ENCODE measurements at places on chromosomes 2 and 18. TPM values are rescaled to one million over a fixed set of nuclear protein-coding genes. Genes with fewer than 3 reads are reported as not detected.
A peak's percentile ranks its signal among the peaks of the same experiment; 100 is the strongest.

LIMS4 gene
- 12.5 TPM for total RNA-seq

SOX11 gene
- total RNA-seq = not detected

PARD6G gene
- 6.1 TPM for total RNA-seq

DNA sequence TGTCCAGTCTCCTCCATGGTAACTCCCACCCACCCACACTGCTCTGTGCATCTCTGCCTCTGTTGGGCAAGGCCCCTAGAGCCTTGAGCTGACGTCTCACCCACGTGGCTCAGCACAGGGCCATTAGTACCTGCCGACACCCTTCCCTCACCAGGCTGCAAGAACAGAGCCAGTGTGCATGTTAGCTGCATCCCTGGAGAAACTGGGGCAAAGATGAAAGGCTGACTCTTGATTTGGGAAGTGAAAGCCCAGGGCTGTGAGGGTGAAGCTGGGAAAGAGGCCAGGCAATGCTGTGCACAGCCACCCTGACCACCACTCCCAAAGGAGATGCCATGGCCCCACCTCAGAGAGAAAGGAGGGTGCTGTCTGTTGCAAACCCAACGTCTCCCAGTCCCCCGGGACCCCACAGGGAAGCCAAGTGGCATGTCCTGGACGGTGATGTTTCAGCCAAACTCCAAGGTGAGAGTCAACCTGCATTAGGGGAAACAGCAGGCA is 20.0 kb upstream of the HPCAL1 start:
- no peak overlapping the region for H3K27ac ChIP-seq
- peaks cover 33% of the 10 kb centered on the region for H3K4me1 ChIP-seq
- no peaks in the 10 kb centered on the region for H3K36me3 ChIP-seq
- DNase-seq = no peak
- no peaks in the 10 kb centered on the region for H3K27me3 ChIP-seq
- H3K4me3 ChIP-seq = no peak overlapping the region

DNA sequence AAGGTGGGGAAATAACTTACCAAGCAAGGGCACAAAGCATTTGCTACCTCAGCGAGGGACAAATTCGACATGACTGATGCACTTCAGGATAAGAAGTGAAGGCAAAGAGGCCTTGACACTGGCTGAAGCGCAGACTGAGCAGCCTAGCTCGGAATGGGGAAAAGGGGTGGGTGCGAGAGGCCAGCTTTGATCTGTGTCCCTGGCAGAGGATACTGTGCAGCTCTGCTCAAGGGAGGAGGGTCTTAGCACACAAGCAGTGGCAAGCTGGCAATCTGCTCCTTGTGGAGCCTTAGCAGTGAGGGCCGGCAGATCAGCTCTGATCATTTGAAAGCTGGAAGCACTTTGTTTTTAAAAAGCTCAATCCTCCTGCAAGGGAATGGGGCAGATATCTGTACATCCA is 222.3 kb downstream of the ZBTB7C start:
- DNase-seq = no peak
- H3K27ac ChIP-seq = no peak overlapping the region
- no peaks in the 10 kb centered on the region for H3K36me3 ChIP-seq
- H3K4me3 ChIP-seq = no peak overlapping the region

DNA sequence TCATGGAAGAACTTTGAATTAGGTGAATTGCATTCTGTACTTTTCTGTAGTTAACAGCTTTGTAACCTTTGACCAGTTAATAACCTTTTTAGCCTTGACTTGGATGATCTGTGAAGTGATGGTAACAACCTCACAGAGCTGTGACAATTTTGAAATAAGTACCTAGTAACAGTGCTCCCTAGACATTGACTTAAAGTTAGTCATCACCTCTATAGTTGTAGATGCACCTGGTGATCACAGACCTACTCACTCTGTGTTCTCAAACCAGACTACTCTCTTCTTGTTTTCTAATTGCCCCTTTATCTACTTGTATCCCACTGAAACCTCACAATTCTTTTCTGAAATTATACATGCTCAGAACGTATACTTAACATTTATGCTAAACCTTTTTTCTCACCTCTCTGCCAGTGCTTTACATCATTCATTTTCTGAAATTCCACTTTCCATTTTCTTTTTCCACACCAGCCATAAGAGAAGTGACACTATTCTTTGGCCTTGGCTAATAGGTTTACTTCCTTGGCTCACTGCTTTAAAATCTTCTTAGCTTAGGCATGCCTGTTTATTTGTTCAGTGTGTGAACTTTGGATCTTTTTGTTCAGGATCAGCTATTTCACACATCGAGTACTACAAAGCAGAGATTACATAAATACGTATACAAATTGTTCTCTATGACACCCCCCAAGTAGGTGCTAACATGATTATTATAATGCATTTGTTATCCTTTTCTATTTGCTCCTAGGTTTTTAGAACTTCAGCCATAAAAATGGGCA is 9.3 kb downstream of the YPEL5 start:
- H3K27ac ChIP-seq = no peak overlapping the region
- H3K36me3 ChIP-seq = peaks cover 12% of the 10 kb centered on the region
- DNase-seq = no peak
- H3K4me1 ChIP-seq = peaks cover 11% of the 10 kb centered on the region

DNA sequence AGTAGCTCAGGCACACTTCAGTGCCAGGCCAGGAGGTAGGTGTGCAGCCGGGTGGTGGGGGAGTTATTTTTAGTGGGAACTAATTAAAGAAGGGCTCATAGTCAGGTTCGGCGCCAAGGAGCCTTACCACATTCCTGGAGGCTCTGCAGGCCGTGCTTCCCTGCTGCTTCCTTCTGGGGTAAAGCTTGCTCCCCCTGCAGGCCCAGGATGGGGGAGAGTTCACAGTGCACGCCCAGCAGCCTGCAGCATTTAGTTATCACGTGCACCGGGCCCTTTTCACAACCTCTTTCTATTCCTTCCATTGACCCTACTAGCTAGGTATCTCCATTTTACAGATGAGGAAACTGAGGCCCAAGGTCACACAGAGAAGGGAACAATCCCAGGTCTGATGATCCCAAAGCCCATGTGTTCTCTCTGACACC is 2.5 kb downstream of the KCNF1 start:
- no peaks in the 10 kb centered on the region for H3K36me3 ChIP-seq
- no peak overlapping the region for H3K27ac ChIP-seq
- no peak for DNase-seq
- peaks cover 15% of the 10 kb centered on the region for H3K4me1 ChIP-seq
- H3K27me3 ChIP-seq = no peaks in the 10 kb centered on the region

DNA sequence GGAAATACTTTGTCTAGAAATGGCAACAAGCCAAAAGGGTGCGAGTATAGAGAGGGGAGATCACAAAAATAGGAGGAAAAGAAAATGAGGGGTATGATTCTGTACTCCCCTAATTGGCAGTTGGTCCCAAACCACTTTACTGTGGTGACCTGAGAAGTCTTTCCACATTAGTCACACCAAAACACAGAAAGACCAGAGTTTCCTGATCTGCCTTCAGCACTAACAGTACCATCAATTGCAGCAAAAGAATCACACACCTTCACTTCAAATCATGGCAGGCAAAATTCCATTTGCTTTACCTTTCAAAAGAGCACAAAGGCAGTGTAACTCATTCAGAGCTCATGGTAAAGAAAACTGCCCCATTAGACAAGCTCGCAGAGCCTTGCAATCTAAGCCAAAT is 86.8 kb downstream of the ALK start:
- DNase-seq = no peak
- no peak overlapping the region for H3K4me3 ChIP-seq

DNA sequence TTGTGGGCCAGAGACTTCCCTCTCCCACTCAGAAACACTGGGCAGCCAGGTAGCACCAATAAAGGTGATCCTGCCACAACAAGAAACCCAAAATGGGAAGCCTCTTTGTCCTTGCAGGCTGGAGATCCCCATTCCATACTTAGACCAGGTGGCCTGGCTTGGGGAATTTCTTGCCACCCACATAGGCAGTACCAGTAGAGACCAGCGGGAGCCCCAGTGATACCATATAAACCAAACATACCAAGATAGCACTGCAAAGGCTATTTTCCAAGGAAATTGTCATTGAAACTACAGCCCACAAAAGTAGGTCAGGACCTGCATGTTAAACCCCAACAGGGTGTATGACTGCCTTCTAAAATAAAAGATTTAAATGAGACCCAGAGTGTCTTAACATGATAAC is 171.6 kb downstream of the DIS3L2 start:
- H3K27ac ChIP-seq = no peak overlapping the region
- H3K4me3 ChIP-seq = no peak overlapping the region
- H3K36me3 ChIP-seq = peaks cover 39% of the 10 kb centered on the region
- no peak for DNase-seq

DNA sequence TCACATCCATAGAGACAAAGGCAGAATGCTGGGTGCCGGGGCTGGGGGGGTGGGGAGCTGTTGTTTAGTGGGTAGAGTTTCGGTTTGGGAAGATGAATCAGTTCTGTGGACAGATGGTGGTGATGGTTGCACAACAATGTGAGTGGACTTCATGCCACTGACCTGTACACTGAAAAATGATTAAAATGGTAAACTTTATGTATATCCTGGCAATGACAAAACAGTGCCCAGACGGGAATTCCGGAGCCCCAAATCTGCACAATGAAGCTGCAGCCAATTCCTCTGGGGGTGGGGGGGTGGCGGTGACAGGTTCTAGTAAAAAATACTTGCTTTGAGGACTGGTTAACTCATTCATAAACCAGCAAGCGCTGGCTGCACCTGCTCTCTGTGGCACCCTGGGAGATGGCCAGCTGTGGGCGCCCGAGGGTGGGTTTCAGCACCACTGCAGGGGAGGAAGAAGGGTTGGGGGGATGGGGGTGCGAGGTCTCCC is 81.8 kb upstream of the HPCAL1 start:
- H3K27me3 ChIP-seq = no peaks in the 10 kb centered on the region
- H3K4me3 ChIP-seq = no peak overlapping the region
- H3K36me3 ChIP-seq = no peaks in the 10 kb centered on the region
- peaks cover 8% of the 10 kb centered on the region for H3K4me1 ChIP-seq
- no peak for DNase-seq
- H3K27ac ChIP-seq = no peak overlapping the region

DNA sequence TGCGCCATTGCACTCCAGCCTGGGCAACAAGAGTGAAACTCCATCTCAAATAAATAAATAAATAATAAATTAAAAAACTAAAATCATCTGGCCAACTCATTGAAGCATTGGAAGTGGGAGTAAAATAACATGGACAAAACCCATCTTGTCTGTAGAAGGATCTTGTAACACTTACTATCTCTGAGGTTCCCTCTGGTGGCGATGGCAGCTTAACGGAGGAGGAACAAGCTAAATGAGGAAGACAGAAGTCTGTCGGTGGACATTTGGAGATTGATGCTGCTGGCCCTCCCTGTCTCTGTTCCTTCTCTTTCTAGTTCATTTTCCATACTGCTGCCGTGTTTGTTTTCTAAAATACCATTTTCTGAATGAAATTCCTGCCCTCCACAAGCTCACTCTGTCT is 43.4 kb downstream of the ZCCHC2 start:
- H3K4me3 ChIP-seq = no peak overlapping the region
- H3K27ac ChIP-seq = no peak overlapping the region
- peak; percentile 43 for DNase-seq
- H3K36me3 ChIP-seq = peaks cover 90% of the 10 kb centered on the region
- no peaks in the 10 kb centered on the region for H3K4me1 ChIP-seq

GRCh38 chr18:3889121-3889520 is 439.1 kb downstream of the TGIF1 start:
- H3K4me1 ChIP-seq = peaks cover 8% of the 10 kb centered on the region
- no peak overlapping the region for H3K4me3 ChIP-seq
- no peaks in the 10 kb centered on the region for H3K27me3 ChIP-seq

- H3K4me3 ChIP-seq = no peak overlapping the region
- no peaks in the 10 kb centered on the region for H3K36me3 ChIP-seq
- H3K27me3 ChIP-seq = no peaks in the 10 kb centered on the region
- no peak overlapping the region for H3K27ac ChIP-seq
- no peak for DNase-seq
Observed at GRCh38 chr18:74375999-74376398, 60.4 kb downstream of the C18orf63 start.

GRCh38 chr2:49664827-49665226 is 510.5 kb upstream of the FSHR start:
- no peaks in the 10 kb centered on the region for H3K27me3 ChIP-seq
- no peak for DNase-seq
- H3K27ac ChIP-seq = no peak overlapping the region
- H3K4me3 ChIP-seq = no peak overlapping the region

DNA sequence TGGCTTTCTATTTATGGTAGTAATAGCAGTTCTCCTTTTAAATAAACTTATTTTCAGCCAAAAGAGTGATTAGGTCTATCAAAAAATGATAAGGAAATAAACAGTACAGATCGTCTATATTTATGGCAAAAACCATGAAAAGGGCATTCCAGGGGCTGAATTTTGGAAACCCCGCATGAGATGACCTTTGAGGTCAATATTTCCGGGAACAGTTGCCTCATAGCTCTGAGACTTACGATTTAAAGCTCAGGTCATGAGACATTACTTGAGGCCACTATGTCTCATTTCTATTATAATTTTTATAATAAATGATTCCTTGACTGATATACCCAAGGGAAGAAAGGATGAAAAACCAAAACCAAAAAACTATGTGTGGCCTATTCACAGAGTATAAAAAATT is 101.1 kb downstream of the LDLRAD4 start:
- no peak overlapping the region for H3K4me3 ChIP-seq
- no peaks in the 10 kb centered on the region for H3K27me3 ChIP-seq
- no peaks in the 10 kb centered on the region for H3K36me3 ChIP-seq

DNA sequence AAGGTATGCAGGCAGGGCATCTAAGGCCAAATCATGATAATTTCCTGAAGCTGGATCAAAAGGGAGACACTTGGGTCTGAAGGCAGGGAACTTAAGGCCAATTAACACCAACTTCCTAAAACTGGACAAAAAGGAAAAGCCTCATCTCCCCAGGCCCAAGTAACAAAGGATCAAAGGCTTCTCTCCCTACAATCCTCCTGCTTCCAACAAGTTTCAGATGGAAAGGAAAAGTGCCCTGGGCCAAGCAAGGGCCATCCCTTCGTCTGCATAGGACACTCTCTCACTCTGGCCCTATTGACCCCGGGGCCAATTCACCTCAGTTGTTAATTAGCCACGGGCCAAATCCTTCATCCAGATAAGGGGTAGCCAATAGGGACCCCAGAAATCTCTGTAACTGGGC is 1335.8 kb upstream of the CDH2 start:
- no peak overlapping the region for H3K27ac ChIP-seq
- H3K36me3 ChIP-seq = no peaks in the 10 kb centered on the region
- no peak for DNase-seq
- no peaks in the 10 kb centered on the region for H3K27me3 ChIP-seq

- H3K27ac ChIP-seq = peak overlapping the region; percentile 66
- no peaks in the 10 kb centered on the region for H3K36me3 ChIP-seq
- no peaks in the 10 kb centered on the region for H3K4me1 ChIP-seq
- no peak for DNase-seq
Observed at GRCh38 chr2:196183528-196184231, 12.3 kb upstream of the STK17B start.

DNA sequence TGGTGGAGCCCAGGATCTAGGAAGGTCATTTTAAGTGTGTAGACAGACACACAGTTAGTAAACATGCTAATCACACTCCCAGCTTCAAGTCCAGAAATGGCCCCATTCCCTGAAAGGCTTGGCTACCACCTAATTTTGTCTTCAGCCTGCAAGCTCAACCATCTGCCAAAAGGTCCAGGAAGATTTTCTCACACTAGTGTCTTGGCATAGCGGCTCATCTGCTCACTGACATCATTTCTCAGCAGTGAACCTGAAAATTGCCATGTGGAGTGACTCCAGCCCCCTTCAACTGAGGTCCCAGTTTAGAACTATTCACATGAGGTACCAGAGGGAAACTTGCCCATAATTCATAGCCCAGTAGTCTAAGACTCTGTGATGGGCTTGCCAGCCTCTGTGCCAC is 748.9 kb downstream of the LRP1B start:
- H3K4me3 ChIP-seq = no peak overlapping the region
- no peaks in the 10 kb centered on the region for H3K27me3 ChIP-seq
- no peak for DNase-seq
- no peak overlapping the region for H3K27ac ChIP-seq
- H3K4me1 ChIP-seq = no peaks in the 10 kb centered on the region
- H3K36me3 ChIP-seq = no peaks in the 10 kb centered on the region
